ENCODE measurements at places on chromosomes 7 and 10.
A peak's percentile ranks its signal among the peaks of the same experiment; 100 is the strongest.

GRCh38 chr10:122656308-122656705, 43.3 kb downstream of the C10orf120 start:
- no peak for DNase-seq

DNA sequence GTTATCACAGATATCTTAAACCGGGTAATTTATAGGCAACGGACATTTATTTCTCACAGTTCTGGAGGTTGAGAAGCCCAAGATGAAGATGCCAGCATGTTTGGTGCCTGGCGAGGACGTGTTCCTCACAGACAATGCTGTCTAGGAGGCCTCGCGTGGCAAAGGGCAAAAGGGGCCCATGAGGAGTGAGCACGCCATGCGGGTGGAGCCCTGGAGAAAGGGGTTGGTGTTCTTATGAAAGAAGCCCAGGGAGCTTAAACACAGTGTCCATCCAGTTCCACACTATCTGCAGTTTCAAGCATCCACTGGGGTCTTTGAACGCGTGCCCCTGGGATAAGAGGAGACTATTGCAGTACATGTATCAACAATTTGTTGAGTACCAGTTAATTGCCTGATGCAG, 51.4 kb downstream of the CXCL12 start:
- DNase-seq = no peak

- DNase-seq = no peak
Observed at GRCh38 chr10:778626-779330, 89.3 kb upstream of the DIP2C start.

DNA sequence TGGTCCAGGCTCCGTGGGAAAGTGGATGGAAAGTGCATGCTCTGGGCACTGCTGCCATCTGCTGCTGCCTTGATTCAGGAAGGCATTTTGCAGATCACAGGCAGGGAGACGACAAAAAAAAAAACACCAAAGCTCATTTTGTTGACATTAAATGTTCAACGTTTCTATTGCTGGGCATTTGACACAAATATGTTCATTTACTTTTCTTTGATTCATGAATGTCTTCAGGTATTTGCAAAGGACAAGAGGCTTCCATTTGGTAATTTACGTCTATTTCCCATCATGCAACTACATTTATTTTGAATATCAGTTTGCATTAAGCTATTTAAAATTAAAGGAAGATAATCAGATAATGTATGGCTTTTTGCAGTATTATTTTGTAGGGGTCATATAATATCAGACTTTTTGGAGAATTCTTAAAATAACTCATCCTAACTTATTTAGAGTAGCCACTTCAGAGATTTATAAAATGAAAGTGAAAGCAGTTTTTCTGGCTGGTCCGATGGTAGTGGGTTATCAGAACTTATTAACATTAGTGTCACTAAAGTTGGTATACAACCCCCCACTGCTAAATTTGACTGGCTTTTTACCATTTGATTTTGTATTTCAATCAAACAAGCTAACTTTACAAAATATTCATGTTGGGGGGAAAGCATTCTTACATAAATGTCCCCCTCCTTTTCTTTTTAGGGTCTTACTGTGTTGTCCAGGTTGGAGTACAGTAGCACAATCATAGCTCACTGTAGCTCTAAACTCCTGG, 65.3 kb downstream of the PDIA4 start:
- DNase-seq = peak; percentile 87
